Activated T-cell treated with anti-CD3 and anti-CD28 coated beads, Interleukin-2, amount 50 U/mL, for 4 hours (primary cell): ENCODE measurements at places on chromosomes 6 and 20. TPM values are rescaled to one million over a fixed set of nuclear protein-coding genes. Genes with fewer than 3 reads are reported as not detected.

The SAMD5 gene
- total RNA-seq = not detected

The TAAR1 gene
- total RNA-seq = not detected

The LY6G6F gene
- not detected for total RNA-seq

The CLVS2 gene
- total RNA-seq = not detected

The BEND6 gene
- not detected for total RNA-seq

The TMEM217 gene
- total RNA-seq = 4.2 TPM

The RBPJL gene
- total RNA-seq = 0.13 TPM

The SIRPB1 gene
- 0.34 TPM for total RNA-seq

The CPNE5 gene
- 0.28 TPM for total RNA-seq

The ULBP2 gene
- total RNA-seq = 0.87 TPM

The NKAPL gene
- 0.35 TPM for total RNA-seq

The ACAT2 gene
- total RNA-seq = 49.0 TPM

The RAD21L1 gene
- total RNA-seq = not detected

The LCA5 gene
- 0.11 TPM for total RNA-seq

The POFUT1 gene
- total RNA-seq = 95.7 TPM

The IMPG1 gene
- not detected for total RNA-seq

The TMEM200A gene
- 0.58 TPM for total RNA-seq

The BPIFB2 gene
- total RNA-seq = not detected

The SAMD3 gene
- total RNA-seq = 2.2 TPM

The C20orf96 gene
- total RNA-seq = 3.2 TPM

The COL21A1 gene
- not detected for total RNA-seq

The TRIM31 gene
- total RNA-seq = not detected

The LY6G6C gene
- total RNA-seq = not detected

The PRPH2 gene
- total RNA-seq = not detected

The MCCD1 gene
- total RNA-seq = not detected

The CD109 gene
- total RNA-seq = 20.7 TPM
